Skin of body (tissue), 3 donors: ENCODE measurements at places on chromosomes 12 and 14. TPM values are rescaled to one million over a fixed set of nuclear protein-coding genes. Genes with fewer than 3 reads are reported as not detected.
A peak's percentile ranks its signal among the peaks of the same experiment; 100 is the strongest.

- DNase-seq = no peak
Measured at GRCh38 chr14:86574051-86574777, 1044.3 kb downstream of the FLRT2 start.

Gene ISM2
- not detected for total RNA-seq

GRCh38 chr12:43316520-43316919, 235.5 kb downstream of the ADAMTS20 start:
- no peak for DNase-seq

GRCh38 chr12:50248883-50249282, 34.4 kb downstream of the LIMA1 start:
- no peak for DNase-seq

DNA sequence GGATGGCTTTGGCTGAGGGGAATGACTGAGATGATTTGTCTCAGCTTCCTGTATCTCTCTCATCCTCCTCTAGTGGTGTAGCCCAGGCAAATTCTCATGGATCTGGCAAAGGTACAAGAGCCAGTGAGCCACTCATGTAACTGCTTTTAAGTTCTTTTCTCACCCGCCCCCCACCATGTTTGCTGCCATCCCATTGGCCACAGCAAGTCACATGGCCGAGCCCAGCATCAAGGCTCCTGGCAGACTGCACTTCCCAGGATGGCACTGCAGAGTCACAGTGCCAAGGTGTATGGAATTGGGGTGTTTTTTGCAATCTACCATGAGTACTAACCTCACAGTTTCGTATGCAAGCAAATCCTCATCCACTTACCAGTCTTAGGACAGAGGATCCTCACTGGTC, 50.9 kb downstream of the CHST11 start:
- no peak for DNase-seq

GRCh38 chr12:31278424-31278823, 47.5 kb downstream of the SINHCAF start:
- no peak for DNase-seq

Gene SLC24A4
- total RNA-seq = 0.49 TPM

Gene SERPINA10
- total RNA-seq = not detected

DNA sequence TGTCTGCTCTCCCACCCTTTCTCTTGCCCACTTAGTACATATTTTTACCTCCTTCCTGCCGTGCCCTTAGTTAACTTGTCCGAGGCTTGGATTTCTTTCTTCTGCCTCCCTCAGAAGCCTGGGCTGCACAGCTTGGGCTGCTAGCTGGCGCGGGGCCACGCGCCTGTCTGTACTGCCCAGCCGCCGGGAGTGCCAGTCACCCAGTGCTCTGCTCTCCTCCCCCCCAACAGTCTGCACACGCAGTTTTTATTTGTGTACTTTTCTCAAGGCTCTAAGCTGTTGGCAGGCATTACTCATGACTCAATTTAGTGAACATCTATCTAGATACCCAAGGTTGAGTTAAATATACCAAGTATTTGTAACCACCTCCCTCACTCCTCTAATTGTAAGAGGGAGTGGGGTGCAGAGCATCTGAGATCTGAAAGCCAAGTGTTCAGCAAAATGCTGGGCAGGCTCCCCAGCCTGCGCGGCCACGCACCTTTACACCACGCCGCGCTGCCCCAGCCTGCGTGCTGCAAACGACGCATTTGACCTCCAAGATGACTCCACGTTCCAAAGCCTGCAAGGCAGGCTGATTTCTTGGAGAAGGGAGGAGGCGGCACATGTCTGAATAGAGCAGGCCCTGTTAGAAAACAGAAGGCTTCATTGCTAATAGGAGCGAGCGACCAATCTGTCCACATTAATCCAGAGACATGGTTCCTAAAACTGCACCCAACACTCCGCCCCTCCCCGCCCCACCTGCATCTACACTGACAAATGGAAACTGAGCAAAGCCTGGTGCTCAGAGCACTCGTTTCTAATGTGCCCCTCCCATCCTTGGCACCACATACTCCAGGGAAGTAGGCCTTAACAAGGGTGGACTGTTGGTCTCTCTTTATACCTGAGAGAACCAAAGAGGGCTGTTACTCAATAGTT, 18.2 kb upstream of the CACNA2D4 start:
- DNase-seq = no peak

DNA sequence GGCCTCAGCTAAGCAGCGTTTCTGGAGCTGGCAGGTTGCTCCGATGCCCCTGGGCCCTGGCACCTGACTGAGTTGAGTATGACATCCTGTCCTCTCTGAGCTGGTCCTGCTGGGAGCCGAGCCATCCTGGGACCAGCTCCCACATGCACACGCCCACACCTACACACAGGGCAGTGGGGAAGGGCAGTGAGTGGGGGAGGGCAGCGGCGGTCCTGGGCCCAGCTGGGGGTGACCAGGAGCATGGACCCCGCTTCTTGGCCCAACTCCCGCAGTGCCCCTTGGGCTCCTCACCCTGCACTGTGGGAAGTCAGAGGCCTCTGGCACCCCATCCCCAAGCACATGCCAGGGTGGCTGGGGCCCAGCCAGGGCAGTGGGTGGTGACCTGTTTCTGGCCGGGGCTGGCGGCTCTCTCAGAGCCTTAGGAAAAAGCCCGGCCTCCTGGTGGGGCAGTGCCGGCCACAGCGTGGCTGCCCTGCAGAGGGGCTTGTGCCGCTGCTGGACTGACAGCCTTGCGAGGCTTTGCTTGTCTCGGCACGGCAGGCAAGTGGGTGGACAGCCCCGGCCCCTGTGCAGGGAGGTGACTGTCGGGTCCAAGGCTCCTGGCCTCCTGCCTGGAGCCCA, 5.9 kb upstream of the CRIP2 start:
- DNase-seq = no peak

Gene AICDA
- 0.20 TPM for total RNA-seq

DNA sequence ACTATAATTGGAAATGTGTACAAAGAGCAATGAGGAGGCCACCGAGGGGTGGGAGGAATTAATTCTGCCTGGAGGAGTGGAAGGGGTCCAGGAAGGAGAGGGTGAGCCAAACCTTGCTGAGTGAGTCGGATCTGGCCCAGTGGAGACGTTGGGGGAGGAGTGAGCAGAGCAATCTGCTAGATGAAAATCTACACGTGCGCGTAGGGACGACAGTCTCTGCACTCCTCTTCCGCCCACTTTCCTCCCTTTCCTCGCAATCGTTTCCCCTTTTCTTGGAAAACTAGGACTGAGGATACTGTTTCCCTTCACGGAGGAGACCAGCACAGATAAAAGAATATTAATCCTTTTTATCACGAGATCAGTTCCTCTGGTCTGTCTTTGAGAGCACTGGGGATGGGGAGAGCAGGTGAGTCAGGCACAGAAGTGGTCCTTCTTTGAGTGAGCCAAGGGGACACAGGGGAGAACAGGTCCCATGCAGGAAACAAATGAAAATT, 2.9 kb upstream of the NAB2 start:
- DNase-seq = peak; percentile 87

GRCh38 chr12:9971181-9971580, at the start of gene CLEC12A:
Gene CLEC12A, plus strand, starts transcription at chr12:9971409. Its CDS starts 188 bp downstream, at chr12:9971597.
- peak; percentile 78 for DNase-seq

DNA sequence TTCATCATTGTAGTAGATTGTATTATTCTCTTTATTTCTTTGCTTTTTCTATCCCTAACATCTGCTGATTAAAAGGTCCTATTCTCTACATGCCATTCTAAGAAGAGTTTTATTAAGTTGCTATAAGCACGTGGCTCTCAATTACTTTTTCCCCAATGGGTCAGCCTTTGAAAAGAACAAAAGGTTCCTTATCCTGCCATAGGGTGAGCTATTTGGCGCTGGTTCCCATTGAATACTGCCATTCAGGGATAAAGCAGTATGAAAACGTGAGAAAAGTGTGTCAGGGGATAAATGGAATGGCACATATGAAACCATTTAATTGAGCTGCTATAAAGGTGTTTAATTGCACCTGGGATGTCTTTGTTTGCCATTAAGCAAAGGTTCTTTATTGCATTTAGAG, 80.9 kb downstream of the SYNE2 start:
- DNase-seq = no peak

DNA sequence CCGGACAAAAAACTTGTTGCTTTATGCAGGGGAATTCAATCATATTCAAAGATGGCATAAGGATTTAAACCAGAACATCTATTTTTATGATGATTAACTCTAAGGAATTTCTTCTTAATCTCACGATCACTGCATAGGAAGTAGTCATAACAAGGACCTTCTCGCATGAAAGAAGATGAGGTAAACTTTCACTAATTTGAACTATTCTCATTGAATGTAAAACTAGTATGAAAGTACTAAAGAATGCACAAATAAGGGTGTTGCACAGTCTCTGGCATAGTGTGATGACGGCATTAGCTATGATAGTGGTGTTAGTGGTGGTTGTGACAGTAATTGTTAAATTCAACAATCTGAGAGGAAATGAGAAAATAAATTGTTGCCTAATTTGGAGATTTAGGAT, 280.0 kb downstream of the SLC6A15 start:
- no peak for DNase-seq

GRCh38 chr14:26597071-26597588, 703 bp downstream of the NOVA1 start:
- no peak for DNase-seq

- DNase-seq = no peak
Measured at GRCh38 chr12:560691-561390, 101.1 kb downstream of the B4GALNT3 start.

DNA sequence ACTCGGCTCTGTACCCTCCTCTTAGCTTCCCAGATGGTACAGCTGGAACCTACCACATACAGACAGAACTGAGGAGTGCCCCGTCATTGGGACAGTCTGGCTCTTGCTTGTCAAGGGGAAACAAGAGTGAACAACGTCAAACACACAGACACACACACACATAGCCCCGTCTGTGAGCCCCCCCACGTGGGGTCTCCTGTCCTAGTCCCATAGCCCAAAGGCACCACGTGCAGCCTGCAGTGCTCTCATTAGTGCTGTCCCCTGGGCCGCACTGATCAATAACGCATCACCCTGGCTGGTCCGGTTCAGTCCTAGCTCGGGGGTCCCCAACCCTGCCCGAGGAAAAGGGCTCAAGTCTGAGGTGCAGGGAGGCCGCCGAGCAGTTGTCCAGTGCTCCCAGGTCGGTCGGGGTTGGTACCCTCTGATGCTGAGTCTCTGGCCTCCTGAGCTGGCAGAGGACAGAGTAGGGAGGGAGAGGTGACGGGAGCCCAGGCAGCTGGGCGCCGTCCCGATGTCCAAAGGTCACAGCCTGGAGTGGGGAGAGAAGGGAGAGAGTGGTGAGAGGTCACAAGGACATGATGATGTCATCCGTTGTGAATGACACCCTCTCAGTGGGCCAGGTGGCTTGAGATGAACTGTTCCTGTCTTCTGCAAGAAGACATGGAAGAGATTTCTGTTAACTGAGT, 105.4 kb upstream of the NOS1 start:
- no peak for DNase-seq

GRCh38 chr12:79083181-79083580, 218.6 kb downstream of the SYT1 start:
- DNase-seq = no peak
